ENCODE measurements at places on chromosomes 7 and 10.

- DNase-seq = no peak
These were observed 86.6 kb downstream of the FRMPD2 start for GRCh38 chr10:48187713-48188485.

DNA sequence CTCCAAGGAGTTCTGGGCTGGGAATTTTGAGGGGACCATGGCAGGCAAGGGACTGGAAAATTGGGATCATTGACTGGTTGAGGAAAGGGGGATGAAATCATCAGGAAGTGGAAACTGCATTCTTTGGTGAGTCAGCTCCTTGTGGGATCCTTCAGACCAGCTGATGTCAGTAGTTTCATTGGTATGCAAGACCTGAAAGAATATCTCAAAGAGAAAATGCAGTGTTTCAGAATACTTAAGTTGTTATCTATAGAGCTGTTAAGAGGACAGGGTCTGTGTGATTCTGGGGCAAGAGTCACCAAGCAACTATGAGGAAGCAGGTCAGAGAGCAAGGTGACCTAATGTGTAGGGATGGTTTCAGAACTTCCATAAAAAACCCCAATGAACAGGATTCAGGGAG lies 595.9 kb upstream of the AUTS2 start:
- no peak for DNase-seq

- no peak for DNase-seq
These were observed 21.9 kb downstream of the RRP12 start for GRCh38 chr10:97378933-97379921.

- DNase-seq = no peak
These were observed 3.4 kb downstream of the ASNS start for GRCh38 chr7:97868788-97869187.

- no peak for DNase-seq
These were observed 160.2 kb downstream of the SRPK2 start for GRCh38 chr7:105228555-105228954.

DNA sequence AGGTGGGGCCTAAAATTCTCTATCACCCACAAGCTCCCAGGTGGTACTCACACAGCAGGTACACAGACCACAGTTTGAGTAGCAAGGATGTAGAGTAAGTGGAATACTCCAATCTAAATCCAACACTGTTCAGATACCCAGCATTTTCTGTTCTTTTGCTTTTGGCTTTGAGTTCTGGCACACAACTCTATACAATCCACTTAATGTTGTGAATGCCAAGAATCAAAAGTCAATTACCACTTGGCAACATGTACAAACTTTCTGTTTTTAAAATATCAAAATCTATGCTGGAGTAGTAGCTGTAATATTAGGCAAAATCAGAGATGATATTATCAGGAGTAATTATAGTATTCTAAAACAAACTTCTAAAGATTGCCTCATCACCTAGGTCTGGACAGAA lies 133.4 kb upstream of the LRRTM3 start:
- no peak for DNase-seq

- no peak for DNase-seq
These were observed 92.4 kb downstream of the CTTNBP2 start for GRCh38 chr7:117780832-117781231.

DNA sequence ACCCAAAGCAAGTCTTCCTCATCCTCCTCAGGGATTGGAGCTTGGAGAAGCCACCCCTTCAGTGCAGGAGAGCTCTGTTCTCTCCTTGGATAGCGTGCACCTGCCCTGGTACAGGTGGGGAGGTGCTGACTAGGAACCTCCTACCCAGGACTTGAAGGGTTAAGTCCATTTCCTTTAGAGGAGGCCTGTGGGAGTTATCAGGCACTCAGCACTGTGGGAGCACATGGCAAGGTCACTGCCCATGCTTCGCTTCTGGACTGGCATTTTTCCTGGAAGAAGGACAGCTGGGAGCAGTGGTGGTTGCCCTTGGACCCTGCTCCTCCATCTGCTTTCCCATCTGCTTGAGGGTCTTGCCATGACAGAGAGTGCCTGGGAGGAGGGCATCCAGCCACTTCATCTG lies 142.8 kb downstream of the CXCL12 start:
- no peak for DNase-seq

GRCh38 chr10:49534670-49535381 lies 4.1 kb downstream of the ERCC6 start:
- no peak for DNase-seq

Data from NCI-H82 (cell line).